SJCRH30 (cell line): ENCODE measurements at places on chromosomes 11 and 22.

GRCh38 chr11:9076661-9077060 lies 14.7 kb downstream of the SCUBE2 start:
- H3K27ac ChIP-seq, result no peak overlapping the region
- H3K36me3 ChIP-seq, result no peaks in the 10 kb centered on the region
- H3K4me3 ChIP-seq, result no peak overlapping the region
- H3K27me3 ChIP-seq, result no peaks in the 10 kb centered on the region
- H3K4me1 ChIP-seq, result peaks cover 6% of the 10 kb centered on the region
- DNase-seq, result no peak

GRCh38 chr11:66686801-66687750 lies 9.4 kb upstream of the RBM4B start:
- H3K4me3 ChIP-seq, result no peak overlapping the region
- no peaks in the 10 kb centered on the region for H3K36me3 ChIP-seq
- H3K4me1 ChIP-seq, result no peaks in the 10 kb centered on the region
- no peaks in the 10 kb centered on the region for H3K27me3 ChIP-seq
- H3K27ac ChIP-seq, result no peak overlapping the region

DNA sequence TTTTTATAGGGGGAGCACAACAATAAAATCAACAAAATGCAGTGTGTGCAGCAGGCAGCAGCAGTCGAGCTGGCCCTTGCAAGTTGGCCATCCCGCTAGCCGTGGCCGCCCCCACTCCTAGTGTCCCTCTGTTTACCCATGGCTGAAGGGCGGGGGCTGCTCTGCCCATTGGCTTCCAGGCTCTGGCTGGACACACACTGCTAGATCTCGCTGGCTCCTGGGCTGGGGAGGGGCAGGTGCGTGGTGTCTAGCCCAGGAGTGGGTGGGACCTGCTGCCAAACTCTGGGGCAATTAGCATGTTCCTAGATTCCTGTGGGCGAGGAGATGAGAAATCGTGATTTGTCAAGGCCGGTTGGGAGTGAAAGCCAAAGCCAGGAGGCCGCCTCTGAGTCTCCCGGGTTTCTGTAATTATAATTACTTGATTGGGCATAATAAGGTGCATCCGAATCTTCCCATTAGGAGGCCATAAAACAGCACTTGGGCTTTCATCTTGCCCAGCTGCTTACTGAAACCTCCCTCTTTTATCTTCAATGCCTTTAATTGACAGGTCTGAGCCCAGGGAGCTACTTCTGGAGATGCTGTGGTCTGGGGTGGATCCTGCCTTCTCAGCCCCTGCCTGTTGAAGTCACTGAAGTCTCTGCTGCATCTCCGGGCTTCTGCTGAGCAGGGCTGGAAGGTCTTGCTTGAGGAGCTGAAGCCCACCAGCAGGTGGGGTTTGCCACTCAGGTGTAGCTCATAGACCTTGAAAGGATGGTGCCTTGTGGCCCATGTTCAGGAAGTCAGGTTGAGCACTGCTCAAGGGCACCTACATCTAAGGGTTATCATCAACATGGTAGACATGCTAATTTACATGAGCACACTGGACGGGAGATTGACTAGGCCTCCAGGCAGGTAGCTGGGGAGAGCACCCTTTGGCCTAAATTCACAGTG lies 44.5 kb upstream of the DKK3 start:
- no peak overlapping the region for H3K4me3 ChIP-seq
- H3K27ac ChIP-seq, result no peak overlapping the region
- no peaks in the 10 kb centered on the region for H3K36me3 ChIP-seq
- H3K27me3 ChIP-seq, result no peaks in the 10 kb centered on the region
- no peak for DNase-seq
- H3K4me1 ChIP-seq, result no peaks in the 10 kb centered on the region

DNA sequence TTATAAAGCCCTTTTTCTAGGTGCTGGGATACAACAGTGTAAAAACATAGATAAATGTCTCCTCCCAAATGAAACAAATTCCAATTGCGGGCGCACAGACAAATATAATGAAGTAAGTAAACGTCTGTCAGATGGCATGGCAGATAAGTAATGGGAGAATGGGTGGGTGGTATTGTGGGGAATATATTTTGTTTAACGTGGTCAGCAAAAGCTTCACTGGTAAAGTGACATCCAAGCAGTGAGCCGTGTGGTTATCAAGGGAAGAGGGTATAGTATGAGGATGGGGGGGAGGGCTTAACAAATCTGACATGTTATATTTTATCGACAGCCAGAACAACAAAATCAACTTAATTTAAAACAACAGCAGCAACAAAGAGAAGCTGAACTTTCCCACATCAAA lies 1.2 kb downstream of the SVIP start:
- H3K27me3 ChIP-seq, result no peaks in the 10 kb centered on the region
- H3K4me1 ChIP-seq, result peaks cover 4% of the 10 kb centered on the region
- peak overlapping the region; percentile 58 for H3K27ac ChIP-seq
- no peak for DNase-seq
- H3K36me3 ChIP-seq, result no peaks in the 10 kb centered on the region

DNA sequence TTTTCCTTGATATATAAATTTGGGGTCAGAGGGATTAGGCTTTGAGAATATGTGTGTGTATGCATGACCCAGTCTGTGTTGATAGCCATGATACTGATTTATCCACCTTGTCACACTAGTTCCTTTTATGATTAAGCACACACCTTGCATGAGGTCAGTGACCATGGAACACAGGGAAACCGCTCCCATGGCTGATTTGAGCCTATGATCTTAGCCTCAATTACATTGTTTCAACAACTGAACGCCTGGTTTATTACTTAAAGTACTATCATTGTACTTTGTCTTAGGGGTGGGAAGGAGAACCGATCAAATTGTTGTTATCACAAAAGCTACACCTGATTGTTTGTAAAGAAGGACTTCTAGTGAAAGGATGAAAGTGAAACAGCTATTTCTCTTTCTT lies 70.7 kb downstream of the ARFGAP2 start:
- H3K27ac ChIP-seq, result no peak overlapping the region
- no peak for DNase-seq
- no peak overlapping the region for H3K4me3 ChIP-seq
- H3K36me3 ChIP-seq, result no peaks in the 10 kb centered on the region

GRCh38 chr22:37569009-37569920 lies 9.0 kb downstream of the CDC42EP1 start:
- DNase-seq, result no peak
- H3K27me3 ChIP-seq, result no peaks in the 10 kb centered on the region; the same call in 1 of the 2 replicates
- H3K27ac ChIP-seq, result no peak overlapping the region
- H3K4me1 ChIP-seq, result no peaks in the 10 kb centered on the region
- no peak overlapping the region for H3K4me3 ChIP-seq

- H3K27me3 ChIP-seq, result no peaks in the 10 kb centered on the region
- H3K4me3 ChIP-seq, result no peak overlapping the region
- no peaks in the 10 kb centered on the region for H3K4me1 ChIP-seq
- H3K27ac ChIP-seq, result no peak overlapping the region
- no peak for DNase-seq
Measured at GRCh38 chr11:44427432-44427831, 117.5 kb upstream of the ALX4 start.
